ENCODE measurements at places on chromosomes 13 and 19. TPM values are rescaled to one million over a fixed set of nuclear protein-coding genes. Genes with fewer than 3 reads are reported as not detected.
A peak's percentile ranks its signal among the peaks of the same experiment; 100 is the strongest.

GRCh38 chr13:111049791-111050538 is 65.1 kb upstream of the ARHGEF7 start:
- DNase-seq = no peak
- H3K27me3 ChIP-seq = peaks cover 15% of the 10 kb centered on the region
- no peak overlapping the region for H3K27ac ChIP-seq

DNA sequence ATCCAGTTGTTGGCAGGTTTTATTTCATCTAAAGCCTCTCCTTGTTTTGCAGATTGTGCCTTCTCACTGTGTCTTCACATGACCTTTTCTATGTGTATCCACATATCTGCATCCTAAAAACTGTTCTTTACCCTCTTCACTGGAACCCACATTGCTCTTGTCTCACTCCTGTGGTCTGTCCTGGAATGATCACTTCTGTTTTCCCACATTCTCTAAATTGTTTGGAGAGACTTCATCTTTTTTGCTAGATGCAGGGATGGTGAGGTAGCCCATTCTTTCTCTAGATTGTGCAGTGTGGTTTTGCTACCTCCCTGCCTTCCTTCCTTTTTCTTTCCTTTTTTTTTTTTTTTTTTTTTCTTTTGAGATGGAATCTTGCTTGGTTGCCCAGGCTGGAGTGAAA is 608.6 kb upstream of the MIR17HG start:
- peaks cover 6% of the 10 kb centered on the region for H3K36me3 ChIP-seq
- H3K4me3 ChIP-seq = no peak overlapping the region
- no peak overlapping the region for H3K27ac ChIP-seq
- no peaks in the 10 kb centered on the region for H3K4me1 ChIP-seq

GRCh38 chr13:44368599-44369368 is 4.8 kb upstream of the SERP2 start:
- no peak overlapping the region for H3K27ac ChIP-seq
- no peaks in the 10 kb centered on the region for H3K36me3 ChIP-seq
- H3K4me1 ChIP-seq = peaks cover 46% of the 10 kb centered on the region
- no peak for DNase-seq
- H3K27me3 ChIP-seq = no peaks in the 10 kb centered on the region

GRCh38 chr13:96460609-96461008 is 370.7 kb downstream of the HS6ST3 start:
- H3K4me1 ChIP-seq = no peaks in the 10 kb centered on the region
- no peak overlapping the region for H3K4me3 ChIP-seq
- H3K36me3 ChIP-seq = no peaks in the 10 kb centered on the region
- H3K27me3 ChIP-seq = no peaks in the 10 kb centered on the region
- DNase-seq = no peak

DNA sequence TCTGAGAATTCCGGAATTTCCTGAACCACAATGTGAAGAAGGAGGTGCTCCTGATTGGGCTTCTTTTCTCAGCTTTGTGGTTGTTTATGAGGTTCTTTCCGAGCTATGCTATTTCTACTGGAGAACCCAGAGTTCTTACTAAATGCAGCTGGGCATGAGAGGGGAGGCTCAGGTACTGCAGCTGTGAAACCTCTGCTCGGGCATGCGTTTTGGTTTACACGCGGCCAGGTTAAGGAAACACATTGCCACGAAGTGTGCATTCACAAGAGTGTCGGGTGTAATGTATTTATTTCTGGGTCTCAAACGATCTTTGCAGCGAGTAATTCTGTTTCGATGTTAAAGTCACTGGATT is 661 bp upstream of the MIR17HG start:
- peaks cover 34% of the 10 kb centered on the region for H3K4me1 ChIP-seq
- H3K4me3 ChIP-seq = peak overlapping the region; percentile 97
- peaks cover 27% of the 10 kb centered on the region for H3K36me3 ChIP-seq
- peaks cover 63% of the 10 kb centered on the region for H3K27me3 ChIP-seq
- DNase-seq = no peak

GRCh38 chr19:39474139-39474620 is 6.5 kb upstream of the TIMM50 start:
- H3K4me1 ChIP-seq = no peaks in the 10 kb centered on the region
- no peaks in the 10 kb centered on the region for H3K27me3 ChIP-seq
- H3K27ac ChIP-seq = no peak overlapping the region
- peak overlapping the region; percentile 56 for H3K4me3 ChIP-seq
- peaks cover 16% of the 10 kb centered on the region for H3K36me3 ChIP-seq

DNA sequence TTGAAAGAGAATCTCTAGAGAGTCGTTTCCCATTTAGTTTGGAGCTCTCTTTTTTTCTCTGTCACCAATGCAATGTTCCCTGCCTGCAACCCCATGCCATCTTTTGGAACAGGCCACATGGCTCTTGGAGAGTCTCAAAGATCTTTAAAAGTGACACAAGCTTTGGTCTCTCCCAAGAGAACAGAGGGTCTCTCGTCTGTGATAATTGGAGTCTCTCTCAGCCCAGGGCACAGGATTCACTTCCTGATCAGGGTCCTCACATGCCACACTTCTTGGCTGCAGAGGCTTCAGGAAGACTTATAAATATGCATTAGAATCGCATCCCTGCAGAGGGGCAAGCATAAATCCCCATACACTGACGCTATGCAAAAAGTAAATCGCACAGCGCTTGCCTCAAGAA is 240.5 kb downstream of the IRS2 start:
- no peaks in the 10 kb centered on the region for H3K36me3 ChIP-seq
- H3K27ac ChIP-seq = peak overlapping the region; percentile 63
- H3K4me1 ChIP-seq = peaks cover 43% of the 10 kb centered on the region
- H3K4me3 ChIP-seq = peak overlapping the region; percentile 27
- H3K27me3 ChIP-seq = no peaks in the 10 kb centered on the region

GRCh38 chr13:60016229-60016628 is 147.5 kb downstream of the DIAPH3 start:
- H3K27me3 ChIP-seq = no peaks in the 10 kb centered on the region
- H3K4me3 ChIP-seq = no peak overlapping the region
- no peaks in the 10 kb centered on the region for H3K36me3 ChIP-seq
- H3K4me1 ChIP-seq = no peaks in the 10 kb centered on the region
- no peak overlapping the region for H3K27ac ChIP-seq

DNA sequence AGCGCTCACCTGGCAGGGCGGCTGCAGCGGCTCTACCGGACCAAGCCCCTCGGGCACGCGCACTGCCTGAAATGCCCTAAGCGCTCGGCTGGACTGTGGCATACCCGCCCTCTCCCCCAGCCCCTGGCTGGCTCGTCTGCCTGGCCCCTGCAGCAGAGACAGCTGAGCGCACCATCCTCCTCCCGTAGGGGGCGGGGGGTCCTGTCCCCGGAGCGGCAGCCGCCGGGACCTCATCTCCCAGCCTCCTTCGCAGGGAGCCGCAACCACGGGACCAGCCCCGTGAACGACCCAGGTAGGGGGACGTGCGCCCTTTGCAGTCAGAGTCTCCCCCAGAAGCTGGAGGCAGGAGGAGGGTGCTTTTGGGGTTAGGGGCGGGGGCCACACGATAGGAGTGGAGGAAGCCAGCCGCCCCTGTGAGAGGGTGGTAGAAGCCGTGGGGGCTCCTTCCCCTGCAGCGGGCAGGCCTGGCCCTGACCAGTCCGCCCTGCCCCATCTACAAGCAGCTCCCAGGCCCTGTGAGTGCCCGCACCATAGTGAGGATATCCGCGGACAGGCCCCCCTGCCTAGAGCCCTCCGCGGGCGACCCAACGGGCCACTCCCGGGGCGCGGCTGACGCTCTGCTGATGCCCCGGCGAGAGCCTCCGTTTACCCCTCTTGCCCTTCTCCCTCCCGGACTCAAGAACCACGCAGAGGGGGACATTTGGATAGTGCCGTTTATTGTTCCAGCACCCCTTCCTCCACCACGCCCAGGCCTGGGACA is 34.2 kb downstream of the ZNF787 start:
- no peak for DNase-seq
- no peak overlapping the region for H3K27ac ChIP-seq
- peaks cover 5% of the 10 kb centered on the region for H3K36me3 ChIP-seq
- H3K4me1 ChIP-seq = peaks cover 10% of the 10 kb centered on the region
- H3K27me3 ChIP-seq = peaks cover 6% of the 10 kb centered on the region
- no peak overlapping the region for H3K4me3 ChIP-seq

DNA sequence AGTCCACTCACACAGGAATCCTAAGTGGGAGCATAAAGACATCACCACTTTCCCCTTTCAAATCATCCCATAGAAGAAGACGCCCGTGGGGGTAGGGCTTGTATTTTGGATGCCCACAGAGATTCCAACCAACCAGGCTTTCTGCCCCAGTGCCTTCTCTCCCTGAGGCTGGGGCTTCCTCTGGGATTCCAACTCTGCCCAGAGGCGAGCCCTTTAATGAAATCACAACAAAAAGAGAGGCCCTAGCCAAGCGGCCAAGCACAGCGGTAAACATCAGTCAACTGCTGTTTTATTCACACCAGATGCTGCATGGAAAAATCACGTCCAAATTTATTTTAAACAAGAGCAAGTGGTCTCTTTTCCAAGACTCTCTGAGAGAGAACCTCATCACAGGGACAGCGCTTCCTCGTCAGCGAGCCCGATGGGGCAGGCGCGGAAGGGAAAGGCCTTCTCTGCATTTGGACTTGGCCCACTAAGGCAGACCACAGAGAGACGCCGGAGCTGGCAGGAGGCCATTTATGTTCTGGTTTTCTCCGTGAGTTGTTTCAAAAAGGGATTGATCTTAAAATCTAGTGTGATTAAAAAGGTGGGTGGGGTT is 31.5 kb downstream of the ADPRHL1 start:
- DNase-seq = no peak
- no peak overlapping the region for H3K4me3 ChIP-seq
- no peaks in the 10 kb centered on the region for H3K36me3 ChIP-seq
- H3K27ac ChIP-seq = no peak overlapping the region
- peaks cover 1% of the 10 kb centered on the region for H3K27me3 ChIP-seq
- H3K4me1 ChIP-seq = peaks cover 5% of the 10 kb centered on the region

DNA sequence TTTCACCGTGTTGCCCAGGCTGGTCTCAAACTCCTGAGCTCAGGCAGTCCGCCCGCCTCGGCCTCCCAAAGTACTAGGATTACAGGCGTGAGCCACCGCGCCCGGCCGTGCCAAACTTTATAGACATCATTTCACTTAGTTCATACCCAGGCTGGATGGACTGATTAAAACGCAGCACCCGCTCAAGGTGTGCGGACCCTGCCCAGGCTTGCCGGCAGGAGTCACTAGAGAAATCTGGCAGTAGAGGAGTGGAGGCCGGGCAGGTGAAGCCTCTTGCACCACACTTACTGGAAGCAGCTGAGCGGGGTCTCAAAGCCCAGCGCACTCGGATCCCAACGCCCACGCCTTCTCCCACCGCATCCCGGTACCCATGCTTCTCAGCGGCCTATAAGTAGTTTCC is 11.4 kb downstream of the PTGIR start:
- H3K4me3 ChIP-seq = no peak overlapping the region
- peaks cover 5% of the 10 kb centered on the region for H3K36me3 ChIP-seq
- H3K4me1 ChIP-seq = peaks cover 13% of the 10 kb centered on the region
- no peaks in the 10 kb centered on the region for H3K27me3 ChIP-seq
- DNase-seq = no peak
- H3K27ac ChIP-seq = no peak overlapping the region

DNA sequence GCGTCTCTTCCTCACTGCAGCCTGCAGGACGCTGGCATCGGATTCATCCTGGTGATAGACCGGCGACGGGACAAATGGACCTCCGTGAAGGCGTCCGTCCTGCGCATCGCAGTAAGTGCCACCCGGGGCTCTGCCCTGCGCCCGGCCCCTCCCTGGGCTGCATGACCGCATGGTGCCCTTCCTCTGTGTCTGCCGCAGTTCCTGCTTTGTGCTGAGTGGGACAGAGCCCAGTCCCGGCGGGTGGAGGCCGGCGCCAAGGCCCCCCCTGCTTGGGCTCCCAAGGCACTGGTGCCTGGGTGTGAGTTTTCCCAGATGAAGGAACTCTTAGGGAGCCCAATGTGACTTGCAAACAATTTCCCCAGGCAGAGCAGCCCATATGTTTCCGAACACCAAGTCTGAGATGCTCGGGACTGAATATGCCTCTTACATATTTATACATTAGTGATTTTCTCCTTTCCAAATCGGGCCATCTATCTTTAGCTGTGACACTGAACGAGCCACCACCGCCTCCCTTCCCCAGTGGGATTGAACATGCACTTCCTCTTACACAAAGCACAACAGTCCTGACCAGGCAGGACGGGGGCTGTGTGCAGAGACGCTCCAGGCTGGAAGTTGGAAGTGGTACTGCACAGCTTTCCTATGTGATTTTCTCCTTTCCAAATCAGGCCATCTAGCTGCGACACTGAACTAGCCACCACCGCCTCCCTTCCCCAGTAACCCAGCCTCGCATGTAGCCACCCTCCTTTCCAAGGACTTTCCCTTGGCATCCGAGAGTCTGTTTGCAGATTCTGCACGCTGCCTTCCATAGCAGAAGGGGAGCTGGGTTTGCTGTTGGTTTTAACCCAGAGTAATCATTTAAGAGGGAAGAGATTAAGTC is 60.1 kb upstream of the F7 start:
- no peak for DNase-seq
- H3K4me3 ChIP-seq = no peak overlapping the region
- H3K27ac ChIP-seq = peak overlapping the region; percentile 63
- peaks cover 6% of the 10 kb centered on the region for H3K36me3 ChIP-seq
- H3K4me1 ChIP-seq = peaks cover 12% of the 10 kb centered on the region

- H3K36me3 ChIP-seq = no peaks in the 10 kb centered on the region
- no peaks in the 10 kb centered on the region for H3K27me3 ChIP-seq
- no peak overlapping the region for H3K27ac ChIP-seq
- DNase-seq = no peak
- no peak overlapping the region for H3K4me3 ChIP-seq
Observed at GRCh38 chr13:66537417-66537816, 692.7 kb downstream of the PCDH9 start.

- H3K4me1 ChIP-seq = peaks cover 8% of the 10 kb centered on the region
- no peak overlapping the region for H3K4me3 ChIP-seq
- H3K27ac ChIP-seq = no peak overlapping the region
- H3K27me3 ChIP-seq = peaks cover 12% of the 10 kb centered on the region
Observed at GRCh38 chr19:7214324-7215089, 79.7 kb downstream of the INSR start.

- H3K27me3 ChIP-seq = no peaks in the 10 kb centered on the region
- no peaks in the 10 kb centered on the region for H3K4me1 ChIP-seq
- H3K27ac ChIP-seq = no peak overlapping the region
- no peak overlapping the region for H3K4me3 ChIP-seq
Observed at GRCh38 chr13:107067381-107067780, 499.4 kb upstream of the ARGLU1 start.

GRCh38 chr19:23823952-23824389 is 65.3 kb upstream of the ZNF681 start:
- H3K36me3 ChIP-seq = peaks cover 45% of the 10 kb centered on the region
- no peak for DNase-seq
- H3K27ac ChIP-seq = no peak overlapping the region
- H3K27me3 ChIP-seq = no peaks in the 10 kb centered on the region

DNA sequence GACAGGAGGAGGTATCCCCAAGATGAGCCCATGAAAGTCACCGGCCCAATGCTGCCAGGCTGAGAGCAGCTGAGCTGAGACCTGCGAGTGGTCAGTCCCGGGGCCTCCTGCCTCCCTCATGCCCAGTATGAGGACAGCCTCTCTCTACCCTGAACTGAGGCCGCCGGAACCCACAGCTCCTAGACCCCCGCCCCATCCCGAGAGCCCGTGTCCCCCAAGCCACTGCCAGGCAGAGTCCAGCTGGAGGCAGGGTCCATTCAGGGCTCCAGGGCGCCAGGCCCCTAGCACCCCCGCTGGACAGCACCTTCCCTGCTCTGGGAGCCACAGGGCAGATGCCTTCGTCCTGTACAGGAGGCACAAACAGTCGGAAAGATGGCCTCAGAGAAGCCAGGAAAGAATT is 38.7 kb downstream of the MLLT1 start:
- H3K4me3 ChIP-seq = no peak overlapping the region
- no peak overlapping the region for H3K27ac ChIP-seq
- H3K36me3 ChIP-seq = peaks cover 13% of the 10 kb centered on the region
- no peaks in the 10 kb centered on the region for H3K27me3 ChIP-seq
- peaks cover 52% of the 10 kb centered on the region for H3K4me1 ChIP-seq

ZNF536 gene
- total RNA-seq = 18.7 TPM

ZNF699 gene
- total RNA-seq = 6.7 TPM

ZNF667 gene
- not detected for total RNA-seq

CRX gene
- total RNA-seq = not detected

FCER2 gene
- total RNA-seq = not detected

SLITRK1 gene
- 1.6 TPM for total RNA-seq

TUBA3C gene
- not detected for total RNA-seq

APOC4 gene
- total RNA-seq = not detected

LRRC4B gene
- total RNA-seq = 42.5 TPM

Data from neural crest cell (in vitro differentiated cells).